ENCODE measurements at places on chromosomes 13 and 19.

- DNase-seq, result no peak
Measured at GRCh38 chr13:33308863-33309262, 23.3 kb upstream of the STARD13 start.

DNA sequence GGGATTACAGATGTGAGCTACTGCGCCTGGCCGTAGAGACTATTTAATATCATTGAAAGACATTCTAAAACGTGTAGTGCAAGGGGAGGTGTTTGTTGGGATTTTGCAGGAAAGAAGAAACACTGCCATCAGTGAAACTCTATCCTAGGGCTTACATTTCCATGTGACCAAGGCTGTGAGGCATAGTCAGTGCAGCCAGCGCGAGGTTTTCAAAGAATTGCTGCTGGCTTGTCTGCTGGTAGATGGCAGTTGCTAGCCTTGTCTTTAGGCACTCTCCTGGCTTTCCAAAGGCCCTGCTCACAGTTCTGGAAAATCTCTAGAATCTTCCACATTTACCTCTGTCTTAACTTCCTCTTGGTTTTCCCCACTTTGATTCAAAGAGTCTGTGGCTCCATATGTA is 77.5 kb downstream of the GPC6 start:
- no peak for DNase-seq

DNA sequence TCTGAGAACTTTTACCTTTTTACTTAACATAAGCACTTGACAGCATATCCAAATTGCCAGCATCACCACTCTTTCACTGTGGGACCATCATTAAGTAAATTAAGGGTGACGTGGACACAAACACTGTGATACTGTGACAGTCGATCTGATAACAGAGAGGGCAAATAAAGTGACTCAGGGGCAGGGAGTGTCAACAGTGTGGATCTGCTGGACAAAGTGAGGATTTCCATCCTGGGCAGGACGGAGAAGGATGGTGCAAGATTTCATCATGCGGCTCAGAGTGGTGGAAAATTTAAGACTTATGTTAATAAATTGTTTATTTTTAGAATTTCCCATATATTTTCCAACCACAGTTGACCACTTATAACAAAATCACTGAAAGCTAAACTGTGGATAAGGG is 60.0 kb upstream of the WDFY2 start:
- no peak for DNase-seq

GRCh38 chr13:66483712-66484111 is 746.4 kb downstream of the PCDH9 start:
- DNase-seq, result no peak

GRCh38 chr19:13093407-13094105 is 9.1 kb downstream of the LYL1 start:
- DNase-seq, result no peak

- DNase-seq, result no peak
Measured at GRCh38 chr19:12574036-12574435, 22.8 kb upstream of the ZNF564 start.

Measured in esophagus squamous epithelium (tissue), 5 donors.